Mucosa of gallbladder (tissue), 1 donor: ENCODE measurements at places on chromosomes 6 and 20. TPM values are rescaled to one million over a fixed set of nuclear protein-coding genes. Genes with fewer than 3 reads are reported as not detected.

TMC2 gene
- 0.12 TPM for total RNA-seq

CST5 gene
- total RNA-seq, result not detected

LY6G6F gene
- total RNA-seq, result not detected

DDO gene
- 5.6 TPM for total RNA-seq

ARG1 gene
- 0.89 TPM for total RNA-seq
